ENCODE measurements at places on chromosomes 7 and 10.

- DNase-seq = no peak
These were observed 33.3 kb downstream of the SNX13 start for GRCh38 chr7:17907014-17907413.

DNA sequence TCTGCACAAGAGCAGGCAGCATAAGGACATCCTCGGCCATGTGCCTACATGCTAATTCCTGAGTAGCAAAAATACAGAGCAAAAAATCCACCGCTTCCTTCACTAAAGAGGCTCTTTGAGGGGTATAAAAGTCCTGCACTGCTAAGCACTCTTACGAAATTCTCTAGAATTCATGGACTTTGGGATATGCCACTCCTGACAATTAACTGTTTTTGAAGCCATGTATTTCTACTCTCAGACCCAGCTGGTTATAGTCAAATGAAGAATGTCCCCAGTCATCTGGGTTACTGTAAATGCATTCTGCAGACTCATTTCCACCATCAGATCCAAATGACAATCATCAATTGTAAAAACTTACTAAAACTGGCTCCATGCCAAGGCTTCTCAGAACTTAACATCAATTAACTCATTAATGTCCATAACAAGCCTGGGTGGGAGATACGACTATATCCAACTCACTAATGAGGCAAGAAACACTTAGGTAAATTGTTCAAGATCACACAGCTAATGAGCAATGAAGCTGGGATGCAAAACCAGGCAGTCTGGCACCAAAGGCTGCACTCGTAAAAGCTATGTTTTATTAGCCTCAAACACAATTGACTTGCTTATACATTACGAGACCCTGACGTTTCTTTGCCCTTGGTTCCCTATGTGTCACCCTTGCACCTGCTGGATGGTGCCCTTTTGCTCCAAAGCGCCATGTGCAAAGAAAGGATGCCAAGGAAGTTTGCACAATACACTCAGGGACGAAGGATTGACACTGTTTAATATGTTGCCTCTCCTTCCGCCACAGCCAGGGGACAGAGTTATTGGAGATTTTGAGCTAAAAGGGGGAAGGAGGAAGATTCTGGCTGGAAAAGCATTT lies 250.4 kb downstream of the ELMO1 start:
- DNase-seq = no peak

- no peak for DNase-seq
These were observed 13.4 kb downstream of the USP54 start for GRCh38 chr10:73577788-73578187.

GRCh38 chr10:34727595-34728033 lies 87.5 kb downstream of the PARD3 start:
- no peak for DNase-seq

GRCh38 chr10:5583525-5584175 lies 58.9 kb downstream of the CALML3 start:
- DNase-seq = no peak

- DNase-seq = no peak
These were observed 12.6 kb upstream of the COL1A2 start for GRCh38 chr7:94382132-94382531.

DNA sequence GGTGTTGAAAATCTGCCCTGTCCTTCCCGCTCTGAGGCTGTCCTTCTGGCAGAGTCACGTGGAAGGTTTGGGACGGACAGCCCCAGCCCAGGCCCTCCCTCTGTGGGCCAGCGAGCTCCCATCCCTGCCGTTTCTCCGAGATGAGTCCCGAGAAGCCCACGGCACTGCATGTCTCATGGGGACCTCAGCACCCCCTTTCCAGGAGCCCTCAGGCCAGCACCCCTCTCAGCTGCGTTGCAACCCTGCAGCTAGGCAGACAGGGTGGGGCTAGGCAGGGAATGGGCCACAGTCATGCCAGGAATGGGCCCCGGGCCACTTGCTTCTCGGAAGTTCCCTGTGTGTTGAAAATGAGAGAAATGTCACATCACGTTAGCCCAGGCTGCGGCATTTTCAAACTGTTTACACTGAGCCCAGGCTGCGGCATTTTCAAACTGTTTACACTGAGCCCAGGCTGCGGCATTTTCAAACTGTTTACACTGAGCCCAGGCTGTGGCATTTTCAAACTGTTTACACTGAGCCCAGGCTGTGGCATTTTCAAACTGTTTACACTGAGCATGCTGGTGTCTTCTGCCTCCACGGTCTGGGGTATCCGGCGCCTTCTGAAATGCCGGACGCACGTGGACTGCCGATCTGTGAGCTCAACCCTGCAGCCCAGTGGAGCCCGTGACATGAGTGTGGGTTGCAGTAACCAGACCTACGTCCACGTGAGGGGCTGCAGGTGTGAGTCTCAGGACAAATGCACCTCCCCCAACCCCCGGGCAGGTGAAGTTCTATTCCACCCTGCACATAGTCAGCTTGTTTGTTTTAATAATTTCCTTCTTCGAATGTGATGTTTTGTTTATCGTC lies 42.6 kb downstream of the FAM20C start:
- no peak for DNase-seq

DNA sequence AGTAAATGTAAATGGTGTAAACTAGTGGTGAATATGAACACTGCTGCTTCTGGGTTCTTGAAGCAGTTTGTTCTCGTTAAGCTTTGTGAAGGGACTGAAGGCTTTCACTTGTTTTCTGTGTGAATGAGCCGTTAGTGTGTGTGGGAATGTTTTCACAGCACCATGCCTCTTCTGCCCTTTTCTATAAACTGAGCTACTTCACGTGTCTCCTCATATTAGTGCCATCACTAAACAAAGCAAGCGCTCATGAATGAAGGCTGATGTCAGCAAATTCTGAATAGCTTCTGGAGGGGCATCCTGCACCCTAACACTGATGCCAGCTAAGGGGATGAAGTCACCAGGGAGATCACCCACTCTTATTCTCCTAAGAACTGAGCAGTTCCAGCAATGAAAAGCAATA lies 205.6 kb upstream of the ETV1 start:
- DNase-seq = no peak

GRCh38 chr10:77328272-77328816 lies 309.3 kb downstream of the KCNMA1 start:
- no peak for DNase-seq

DNA sequence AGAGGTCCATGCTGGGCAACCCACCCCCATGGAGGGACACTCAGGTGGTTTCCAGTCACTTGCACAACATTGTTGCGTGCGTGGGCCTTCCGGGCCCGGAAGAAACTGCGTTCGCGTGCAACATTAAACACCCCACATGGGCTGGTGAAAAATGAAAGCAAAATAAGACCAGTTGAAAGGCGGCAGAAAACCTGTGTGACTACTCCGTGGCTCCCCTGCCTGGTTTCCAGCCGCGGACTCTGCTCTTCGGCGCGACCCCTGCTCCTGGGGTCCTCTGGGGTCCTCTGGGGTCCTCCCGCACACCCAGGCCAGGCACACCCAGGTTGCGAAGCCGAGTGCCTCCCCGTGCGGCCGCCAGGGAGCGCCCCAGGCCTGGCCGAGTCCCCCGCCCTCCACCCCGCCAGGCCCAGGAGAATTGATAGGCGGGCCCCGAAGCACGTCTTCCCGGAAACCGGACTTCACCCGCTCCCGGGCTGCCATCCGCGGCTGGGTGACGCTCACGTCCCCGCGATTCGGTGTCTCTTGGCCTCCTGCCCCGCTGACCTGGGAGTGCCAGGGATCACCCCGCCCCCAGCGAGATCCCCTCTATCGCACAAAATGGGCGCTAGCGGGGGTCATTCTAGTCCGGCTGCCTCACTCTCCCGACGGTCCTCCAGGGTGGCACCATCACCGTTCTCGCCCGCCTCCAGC lies 1.9 kb upstream of the SH2D4B start:
- peak; percentile 62 for DNase-seq

DNA sequence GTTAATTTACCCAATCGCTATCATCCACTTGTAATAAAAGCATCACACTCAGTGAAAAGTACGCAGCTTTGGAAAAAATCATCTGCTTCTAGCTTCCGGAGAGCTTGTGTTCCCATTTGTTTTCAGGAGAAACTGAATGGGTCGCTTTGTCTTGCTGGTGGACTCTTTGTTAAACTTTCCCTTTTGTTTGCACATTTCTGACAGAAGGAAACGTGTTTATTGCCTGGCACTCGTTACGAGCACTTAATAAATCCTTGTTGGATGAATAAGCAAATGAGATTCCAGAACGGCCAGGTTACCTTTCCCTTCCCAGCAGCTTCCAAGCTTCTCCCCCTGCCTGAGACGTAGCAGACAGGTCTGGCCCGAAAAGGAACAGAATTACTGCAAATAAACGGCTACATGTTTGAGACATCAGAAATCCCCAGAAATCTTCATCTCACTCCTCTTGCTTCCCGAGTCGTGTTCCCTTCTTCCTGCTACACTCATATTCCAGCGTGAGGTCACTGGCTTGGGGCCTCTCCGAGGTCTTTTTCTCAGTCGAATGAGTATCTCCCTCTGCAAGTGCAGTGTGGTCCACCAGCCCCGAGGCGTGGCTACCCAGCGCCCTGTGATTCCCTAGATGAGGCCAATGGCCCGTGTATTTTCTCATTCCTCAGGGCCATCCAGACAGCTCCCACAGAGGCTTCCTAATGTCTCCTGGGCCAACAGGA lies 167.2 kb downstream of the FRMD4A start:
- DNase-seq = no peak

DNA sequence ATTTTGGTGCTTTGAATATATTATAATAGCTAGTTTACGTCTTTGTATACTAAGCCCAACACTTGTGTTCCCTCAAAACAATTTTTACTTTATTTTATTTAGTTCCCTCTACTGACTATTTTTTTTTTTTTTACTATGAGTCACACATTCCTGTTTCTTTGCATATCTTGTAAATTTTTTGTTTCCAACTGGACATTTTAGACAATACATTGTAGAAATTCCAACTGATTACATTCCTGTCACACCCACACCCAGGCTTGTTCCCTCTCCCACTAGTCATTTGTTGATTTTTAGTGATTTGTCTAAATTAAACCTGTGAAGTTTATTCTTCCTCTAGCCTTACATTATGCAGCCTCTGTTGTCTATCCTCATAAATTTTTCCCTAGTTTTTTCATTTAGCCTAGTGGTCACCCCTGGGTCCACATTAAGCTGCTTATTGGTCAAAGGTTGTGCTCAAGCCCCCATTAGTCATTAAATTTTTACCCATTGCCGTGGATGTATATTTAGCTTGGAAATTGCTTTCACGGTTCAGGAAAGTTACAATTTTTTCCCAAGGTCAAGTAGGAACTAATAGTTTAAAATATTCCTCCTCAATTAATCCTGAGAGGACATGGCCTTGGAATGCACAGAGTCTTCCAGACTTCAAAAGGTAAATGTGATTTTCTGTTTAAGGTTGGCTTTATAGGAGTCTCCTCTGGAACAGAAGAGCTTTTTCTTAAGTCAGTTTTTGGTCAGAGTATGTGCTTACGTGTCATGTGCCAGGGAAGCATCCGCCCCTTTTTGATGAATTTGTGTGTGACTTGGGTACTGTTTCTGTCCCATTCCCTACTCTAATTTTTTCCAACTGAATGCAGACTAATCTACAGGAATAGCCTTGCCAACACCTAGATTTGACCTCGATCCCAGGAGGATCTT lies 207.6 kb upstream of the TMEM72 start:
- no peak for DNase-seq

- DNase-seq = no peak
These were observed 60.3 kb downstream of the ATOH7 start for GRCh38 chr10:68171539-68172080.

DNA sequence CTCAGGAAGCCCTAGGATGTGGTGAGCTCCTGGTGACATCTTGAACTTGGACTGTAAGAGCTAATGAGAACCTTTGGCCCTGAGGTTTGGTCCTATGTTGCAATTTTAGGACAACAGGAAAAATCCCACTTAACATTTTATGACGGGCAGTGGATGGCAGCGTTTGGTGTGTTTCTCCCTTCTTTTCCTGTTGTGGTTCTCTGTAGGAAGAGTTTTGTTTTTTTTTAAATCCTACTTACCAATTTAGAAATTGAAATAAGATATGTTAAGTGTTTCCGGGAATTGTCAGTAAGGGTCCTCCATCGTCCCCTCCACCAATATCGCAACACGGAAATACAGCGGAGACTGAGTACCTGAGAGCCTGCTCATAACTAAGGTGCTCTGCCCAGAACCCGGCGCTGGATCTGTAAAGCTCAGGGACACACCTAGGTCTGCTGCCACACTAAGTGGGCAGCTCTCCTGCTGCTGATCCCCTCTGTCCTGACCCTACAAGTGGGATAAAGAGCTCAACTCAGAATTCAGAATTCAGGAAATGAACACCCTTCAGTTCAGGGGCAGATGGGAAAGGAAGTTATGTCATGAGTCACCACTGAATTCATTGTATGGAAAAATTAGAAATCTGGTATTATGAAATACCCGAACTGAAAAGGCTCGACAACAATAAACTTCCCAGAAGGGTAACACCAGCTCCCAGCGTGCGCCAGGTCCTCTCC lies 9.1 kb upstream of the PROSER2 start:
- DNase-seq = no peak
